ENCODE measurements at places on chromosomes 2 and 18. TPM values are rescaled to one million over a fixed set of nuclear protein-coding genes. Genes with fewer than 3 reads are reported as not detected.

DNA sequence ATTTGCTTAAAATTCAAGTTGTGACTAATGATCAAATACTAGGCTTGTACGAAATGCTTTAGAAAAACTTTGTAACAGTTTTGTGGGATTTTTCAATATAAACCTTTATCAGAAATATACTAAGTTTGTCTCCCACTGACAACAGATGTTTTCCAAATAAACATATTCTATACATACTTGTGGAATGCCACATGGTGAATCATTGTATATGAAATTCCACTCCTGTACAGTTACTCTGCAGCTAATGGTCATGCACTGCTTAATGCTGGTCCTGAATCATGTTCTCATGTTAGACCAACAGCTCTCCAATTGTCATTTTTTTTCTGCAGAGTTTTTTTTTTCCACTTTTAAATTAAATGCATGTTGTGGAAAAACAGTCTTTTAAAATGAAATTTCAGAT is 90.1 kb downstream of the DPP4 start:
- no peak for DNase-seq

ZBTB7C gene
- 44.2 TPM for total RNA-seq

- no peak for DNase-seq
These were observed 119.9 kb downstream of the ETAA1 start for GRCh38 chr2:67516899-67517530.

DNA sequence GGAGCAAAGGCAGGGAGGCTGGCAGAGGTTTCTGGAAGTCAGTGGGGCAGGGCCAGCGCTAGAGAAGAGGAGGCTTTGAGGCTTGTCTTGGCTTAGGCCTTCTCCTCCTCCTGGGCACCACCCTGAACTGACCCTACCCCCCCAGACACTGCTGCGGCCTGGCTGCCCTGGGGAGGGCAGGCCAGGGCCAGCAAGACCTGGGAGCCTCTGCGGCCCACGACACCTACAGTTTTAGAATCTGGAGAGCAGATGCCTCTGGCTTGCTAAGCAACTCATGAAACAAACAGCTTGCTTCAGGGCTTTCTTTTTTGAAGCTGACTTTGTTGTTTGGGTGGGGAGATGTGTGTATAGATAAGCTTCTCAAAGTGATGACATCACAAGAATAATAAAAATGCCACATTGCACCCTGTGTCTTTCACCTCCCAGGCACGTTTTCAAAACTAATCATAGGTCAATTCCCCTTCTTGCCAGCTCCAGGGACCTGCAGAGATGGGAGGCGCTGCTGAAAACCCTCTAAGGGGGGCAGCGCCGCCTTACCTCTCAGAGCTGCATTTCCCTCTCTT is 46.2 kb upstream of the SMAD7 start:
- DNase-seq = no peak

ST6GAL2 gene
- total RNA-seq = not detected

DNA sequence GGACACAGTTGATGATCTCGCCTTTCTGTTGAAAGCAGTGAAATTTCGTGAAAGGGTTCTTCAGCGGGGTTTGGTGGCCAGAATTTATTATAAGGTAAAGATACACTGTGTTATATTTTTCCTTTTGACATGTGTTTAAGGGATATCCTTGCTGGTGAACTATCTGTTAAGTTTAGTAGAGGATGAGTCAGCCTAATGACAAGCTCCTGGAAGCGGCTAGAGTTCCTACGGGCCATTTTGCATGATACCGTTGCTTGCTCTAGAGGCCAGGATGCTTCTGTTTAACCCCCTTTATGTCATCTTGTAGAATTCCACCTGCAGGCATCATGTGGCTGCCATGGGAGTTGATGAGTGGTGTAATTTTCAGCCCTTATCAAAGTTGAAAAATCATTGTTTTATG is 124.8 kb upstream of the BCL2L11 start:
- DNase-seq = no peak

- no peak for DNase-seq
These were observed 160.9 kb upstream of the MEIS1 start for GRCh38 chr2:66273933-66274490.

DNA sequence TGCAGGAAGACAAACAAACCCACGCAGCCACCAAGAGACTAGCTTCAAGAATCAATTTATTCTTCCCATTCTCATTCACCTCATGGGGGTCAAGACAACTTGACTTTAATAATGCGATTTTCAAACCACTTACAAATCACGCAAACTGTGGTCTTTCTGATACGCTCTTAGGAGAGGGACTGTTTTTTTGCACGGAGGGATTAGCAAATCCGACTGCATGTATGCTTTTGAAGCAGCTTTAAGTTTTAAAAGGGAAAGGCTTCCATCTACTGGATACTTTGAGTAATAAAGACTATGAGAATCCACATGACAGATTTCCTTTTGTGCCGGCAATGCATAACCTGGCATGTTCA is 322.9 kb upstream of the KCNJ3 start:
- DNase-seq = no peak

DNA sequence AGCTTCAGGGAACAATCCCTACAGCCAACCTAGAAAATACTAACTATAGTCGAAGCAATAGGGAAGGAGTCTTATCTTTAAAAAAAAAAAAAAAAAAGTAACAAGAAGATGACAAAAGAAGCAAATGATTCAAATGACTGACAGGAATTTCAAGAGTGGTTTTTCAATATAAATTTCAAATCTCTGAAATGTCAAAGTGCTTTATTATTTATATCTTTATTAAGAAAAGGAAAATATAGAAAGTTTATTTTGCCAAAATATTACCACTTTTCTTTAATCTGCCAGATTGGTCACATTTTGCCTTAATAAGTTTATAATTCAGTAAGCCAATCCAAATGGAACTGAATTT is 63.5 kb upstream of the HNRNPA3 start:
- no peak for DNase-seq

DNA sequence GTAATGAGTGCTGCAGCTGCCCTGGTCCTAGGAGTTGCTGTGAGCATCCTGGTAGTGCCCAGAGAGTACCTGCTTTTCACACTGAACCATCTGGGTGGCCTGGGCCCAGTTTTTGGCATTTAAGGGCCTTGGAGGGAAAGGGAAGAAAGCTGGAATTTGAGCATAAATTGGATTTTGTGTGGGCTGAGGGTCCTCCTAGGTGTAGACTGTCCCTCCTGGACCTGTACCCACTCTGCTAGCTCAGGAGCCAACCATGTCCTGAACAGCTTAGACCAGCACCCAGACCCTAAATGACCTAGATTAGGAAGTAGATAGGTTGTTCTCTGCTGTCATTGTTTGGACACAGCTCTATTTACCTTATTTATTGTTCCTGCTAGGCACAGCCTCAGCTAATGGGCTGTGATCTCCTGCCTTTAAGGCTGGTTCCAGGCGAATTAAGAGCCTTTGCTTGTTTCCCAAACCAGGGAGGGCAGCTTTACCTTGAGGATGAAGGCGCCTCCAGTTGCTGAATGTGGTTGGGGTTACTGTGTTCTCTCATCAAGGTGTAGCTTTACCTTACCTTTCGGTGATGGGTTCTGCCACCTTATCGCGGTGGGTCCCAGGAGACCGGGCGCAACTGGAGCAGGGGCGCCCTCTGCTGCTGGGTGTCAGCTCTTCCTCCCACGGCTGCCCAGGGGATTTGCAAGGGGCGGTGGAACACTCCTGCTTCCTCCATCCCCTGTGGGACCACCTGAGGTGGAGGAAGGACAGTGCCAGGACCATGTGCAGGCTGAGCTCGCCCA is 34.4 kb downstream of the ITGA6 start:
- DNase-seq = peak; percentile 73

DNA sequence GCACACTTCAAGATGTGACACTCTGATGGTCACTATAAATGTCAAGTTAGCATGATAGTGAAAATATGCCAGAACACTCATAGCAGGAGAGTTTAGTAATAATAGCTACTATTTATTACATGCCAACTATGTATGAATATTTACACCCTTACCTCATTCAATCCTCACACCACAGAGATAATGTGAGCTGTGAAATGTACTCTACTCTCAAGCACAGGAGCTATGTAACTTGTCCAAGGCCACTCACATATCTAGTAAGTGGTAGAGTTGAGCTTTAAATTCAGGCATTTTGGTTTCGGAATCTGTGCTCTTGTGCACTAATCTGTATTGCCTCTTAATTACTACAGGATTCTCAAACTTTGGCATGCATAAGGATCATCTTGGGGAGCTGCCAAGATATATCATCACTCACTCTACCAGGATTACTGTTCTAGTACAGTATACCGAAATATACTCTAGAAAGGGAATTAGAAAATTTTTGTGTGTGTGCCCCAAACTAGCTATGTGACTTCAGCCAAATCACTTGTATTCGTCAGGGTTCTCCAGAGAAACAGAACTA is 154.3 kb downstream of the PLCL1 start:
- no peak for DNase-seq

DNA sequence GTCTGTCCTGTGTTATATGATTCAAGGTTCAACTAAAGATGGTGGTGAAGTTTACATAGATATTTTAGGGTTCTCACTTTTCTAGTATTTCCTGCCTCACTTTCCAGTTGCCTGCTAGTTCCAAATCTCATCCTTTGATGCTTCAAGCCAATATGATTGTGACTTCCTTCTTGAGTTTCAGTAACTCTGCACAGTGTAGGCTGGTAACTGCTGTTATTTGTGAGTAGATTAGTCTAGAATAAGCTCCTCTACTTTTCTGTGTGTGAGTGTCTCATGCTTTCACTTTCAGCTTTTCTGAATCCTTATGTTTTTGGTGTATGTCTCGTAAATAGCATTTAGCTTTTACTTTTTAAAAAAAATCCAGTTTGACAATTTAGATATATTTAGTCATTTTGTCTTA is 42.6 kb downstream of the GALNT1 start:
- no peak for DNase-seq

- DNase-seq = no peak
These were observed 61.7 kb upstream of the EPC2 start for GRCh38 chr2:148582679-148583511.

- DNase-seq = no peak
These were observed 145.8 kb downstream of the BABAM2 start for GRCh38 chr2:28036307-28036706.

DNA sequence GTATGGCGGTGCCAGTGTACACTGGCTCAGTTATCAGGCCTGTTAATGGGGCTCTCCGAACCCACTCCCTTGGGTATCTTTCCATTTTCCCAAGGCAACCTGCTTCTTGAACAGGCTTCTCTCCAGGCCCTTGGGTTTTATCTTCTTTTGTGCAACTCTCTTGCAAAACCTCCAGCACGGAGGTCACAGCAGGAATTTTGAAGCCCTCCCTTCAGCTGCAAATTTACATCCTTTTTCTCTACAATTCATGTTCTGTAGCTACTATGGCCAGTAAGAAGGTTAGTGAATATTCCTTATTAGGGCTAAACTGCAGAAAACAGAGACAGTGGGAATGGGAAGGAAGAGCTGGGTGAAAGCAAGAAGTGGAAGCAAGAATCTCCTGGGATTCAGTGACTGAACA is 10.4 kb upstream of the NPAS2 start:
- no peak for DNase-seq

IER3IP1 gene
- total RNA-seq = 8.7 TPM

DNA sequence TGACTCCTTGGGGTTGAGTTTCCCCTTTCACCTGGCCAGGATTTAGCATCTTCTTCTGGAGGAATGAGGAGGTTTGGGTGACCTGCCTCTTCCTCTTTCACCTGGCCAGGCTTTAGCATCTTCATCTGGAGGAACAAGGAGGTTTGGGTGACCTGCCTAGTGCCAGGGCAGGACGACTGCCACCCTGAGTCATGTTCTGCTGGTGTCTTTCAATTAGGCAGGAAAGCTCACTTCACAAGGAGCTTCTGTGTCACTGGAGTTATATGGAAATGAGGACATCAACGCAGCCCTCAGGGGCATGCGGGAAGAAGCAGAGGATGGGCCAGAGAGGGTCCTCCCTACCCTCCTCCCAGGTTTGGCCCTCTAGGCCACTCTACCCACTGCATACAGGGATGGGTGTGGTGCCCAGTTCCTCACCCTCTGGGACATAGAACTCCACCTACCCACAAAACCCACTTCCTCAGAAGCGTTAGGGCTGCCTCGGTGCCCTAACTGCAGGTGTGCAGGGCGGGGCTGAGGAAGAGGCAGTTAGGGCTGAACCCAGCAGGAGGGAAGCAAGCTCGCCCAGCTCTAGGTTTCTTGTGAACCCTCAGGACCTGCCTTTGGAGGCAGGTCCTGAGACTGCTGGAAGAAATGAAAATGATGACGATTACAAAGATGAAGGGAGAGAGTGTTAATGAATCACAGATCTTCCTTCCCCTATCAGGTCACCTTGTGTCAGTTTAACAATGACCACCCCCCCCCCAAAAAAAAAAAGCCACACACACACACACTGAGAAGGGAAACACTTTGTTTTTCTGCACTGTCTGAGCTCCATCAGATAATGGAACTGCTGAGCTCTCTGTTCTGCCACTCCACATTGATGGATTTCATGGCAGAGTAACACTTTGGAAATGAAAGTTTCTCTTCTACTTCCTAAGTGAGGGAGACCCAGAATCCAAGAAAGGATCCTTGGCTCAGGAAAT is 71.0 kb downstream of the ARL4C start:
- DNase-seq = no peak

GRCh38 chr2:213818436-213818835 is 534.2 kb downstream of the SPAG16 start:
- DNase-seq = no peak

DNA sequence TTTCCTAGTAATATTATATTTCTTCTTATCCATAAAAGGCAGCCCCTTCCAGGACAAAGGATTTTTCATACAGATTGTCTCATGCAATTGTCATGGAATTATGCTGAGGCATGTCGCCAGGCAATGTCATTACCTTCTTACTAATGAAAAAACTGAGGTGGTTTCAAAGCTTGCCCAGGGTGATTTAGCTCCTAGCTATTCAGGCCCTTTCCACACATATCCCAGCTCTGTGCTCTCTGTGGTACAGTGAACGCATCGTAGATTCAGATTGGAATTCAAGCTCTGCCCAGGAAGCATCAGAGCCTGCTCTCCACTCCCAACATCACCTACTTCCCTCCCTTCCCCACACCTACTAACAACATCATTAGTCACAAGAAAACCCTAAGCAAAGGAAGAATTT is 60.1 kb downstream of the ATP8B1 start:
- no peak for DNase-seq

DNA sequence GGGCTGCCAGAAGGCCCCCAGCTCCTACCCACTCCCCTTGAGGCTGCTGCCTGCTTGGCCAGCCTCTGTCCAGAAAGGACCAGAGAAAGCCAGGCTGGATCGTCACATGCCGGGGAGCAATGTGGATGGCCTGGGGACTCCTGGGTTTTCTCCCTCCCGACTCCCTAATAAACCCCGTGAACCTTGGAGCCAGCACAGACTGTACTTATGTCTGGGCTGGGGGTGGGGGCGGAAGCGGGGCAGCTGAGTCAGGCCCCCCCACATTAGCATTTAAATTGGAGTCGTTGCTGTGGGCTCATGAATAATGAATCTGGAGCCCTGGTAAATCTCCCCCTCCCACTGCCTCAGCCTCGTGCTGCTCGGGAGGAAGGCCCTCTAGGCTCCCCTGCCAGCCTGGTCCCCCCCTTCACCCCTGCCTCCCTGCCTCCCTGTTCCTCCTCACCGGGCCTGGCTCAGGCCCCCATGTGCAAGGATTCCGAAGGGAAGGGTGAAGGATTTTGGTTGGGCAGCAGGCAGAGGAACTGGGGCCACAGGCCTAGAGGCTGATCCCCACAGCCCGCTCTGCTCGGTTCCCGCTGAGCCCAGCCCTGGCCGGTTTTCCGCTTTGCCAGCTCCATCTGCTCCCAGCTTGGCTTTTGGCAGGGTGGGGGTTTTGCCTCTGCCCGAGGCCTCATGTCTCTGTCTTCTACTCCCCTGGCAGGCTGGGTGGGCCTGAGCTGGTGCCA is 7.3 kb upstream of the ASIC4 start:
- DNase-seq = no peak

GRCh38 chr2:174951745-174952144 is 53.4 kb downstream of the CHN1 start:
- no peak for DNase-seq

HES6 gene
- 6.1 TPM for total RNA-seq

- no peak for DNase-seq
These were observed 52.8 kb upstream of the TGIF1 start for GRCh38 chr18:3397031-3397750.
